AG10803 (cell line): ENCODE measurements at places on chromosomes 5 and 9.
A peak's percentile ranks its signal among the peaks of the same experiment; 100 is the strongest.

GRCh38 chr9:38195737-38196161, 126.7 kb upstream of the SHB start:
- no peak for DNase-seq

DNA sequence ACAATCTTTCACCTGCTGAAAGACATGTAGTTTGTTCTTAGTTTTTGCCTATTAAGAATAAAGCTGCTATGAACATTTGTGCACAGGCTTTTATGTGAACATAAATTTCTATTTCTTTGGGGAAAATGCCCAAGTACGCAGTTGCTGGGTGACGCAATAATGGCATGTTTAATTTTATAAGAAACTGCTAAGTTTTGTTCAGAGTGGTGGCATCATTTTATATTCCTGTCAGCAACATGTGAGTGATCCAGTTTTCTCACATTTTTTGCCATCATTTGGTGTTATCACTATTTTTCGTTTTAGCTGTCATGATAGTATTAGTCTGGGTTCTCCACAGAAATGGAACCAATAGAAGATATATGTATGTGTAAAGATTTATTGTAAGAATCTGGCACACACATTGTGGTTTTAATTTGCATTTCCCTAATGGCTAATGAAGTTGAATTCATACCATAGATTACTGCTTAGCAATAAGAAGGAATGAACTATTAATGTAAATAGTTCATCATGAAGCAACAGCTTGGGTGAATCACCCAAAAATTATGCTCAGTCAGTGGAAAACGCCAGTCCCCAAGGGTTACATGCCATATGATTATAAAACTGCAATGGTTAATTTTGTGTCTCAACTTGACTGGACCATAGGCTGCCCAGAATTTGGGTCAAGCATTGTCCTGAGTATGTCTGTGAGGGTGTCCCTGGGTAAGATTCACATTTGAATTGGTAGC, 358.6 kb downstream of the MSX2 start:
- no peak for DNase-seq

DNA sequence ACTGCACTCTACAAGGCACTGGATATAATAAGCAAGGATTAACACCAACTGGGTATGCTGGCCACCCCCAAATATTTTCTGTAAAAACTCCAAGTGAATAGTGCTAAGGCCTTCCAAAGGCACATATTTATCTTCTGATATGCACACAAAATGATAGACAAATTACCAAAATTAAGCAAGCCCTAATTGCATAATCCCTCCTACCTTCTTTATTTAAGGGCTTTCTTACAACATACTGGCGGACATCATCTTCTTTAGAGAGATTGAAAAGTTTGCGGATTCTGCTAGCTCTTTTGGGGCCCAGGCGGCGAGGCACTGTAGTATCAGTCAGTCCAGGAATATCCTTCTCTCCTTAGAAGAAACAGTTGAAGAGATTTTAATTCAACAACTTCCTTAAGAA, 1.9 kb downstream of the RPS6 start:
- peak; percentile 8 for DNase-seq

GRCh38 chr5:179373101-179373934, 28.1 kb upstream of the ADAMTS2 start:
- DNase-seq: no peak

DNA sequence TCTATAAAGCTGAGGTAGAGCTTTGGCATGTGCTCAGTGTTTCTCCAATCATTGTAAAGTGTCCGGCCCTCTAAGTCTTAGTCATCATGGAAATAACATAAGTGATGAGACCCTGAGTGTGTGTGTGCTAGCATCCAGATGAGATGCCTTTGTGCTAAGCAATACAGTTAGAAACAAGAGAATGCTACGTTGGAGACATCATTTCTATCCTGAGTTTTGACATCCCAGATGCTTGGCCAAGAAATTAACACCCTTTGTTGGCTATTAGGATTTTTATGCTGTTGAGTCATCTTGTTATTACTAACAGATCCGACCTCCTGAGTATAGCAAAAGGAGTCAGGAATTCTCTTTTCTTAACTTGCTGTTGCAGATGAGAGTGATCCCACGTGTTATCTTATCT, 508.0 kb downstream of the GADD45G start:
- DNase-seq: peak; percentile 80

DNA sequence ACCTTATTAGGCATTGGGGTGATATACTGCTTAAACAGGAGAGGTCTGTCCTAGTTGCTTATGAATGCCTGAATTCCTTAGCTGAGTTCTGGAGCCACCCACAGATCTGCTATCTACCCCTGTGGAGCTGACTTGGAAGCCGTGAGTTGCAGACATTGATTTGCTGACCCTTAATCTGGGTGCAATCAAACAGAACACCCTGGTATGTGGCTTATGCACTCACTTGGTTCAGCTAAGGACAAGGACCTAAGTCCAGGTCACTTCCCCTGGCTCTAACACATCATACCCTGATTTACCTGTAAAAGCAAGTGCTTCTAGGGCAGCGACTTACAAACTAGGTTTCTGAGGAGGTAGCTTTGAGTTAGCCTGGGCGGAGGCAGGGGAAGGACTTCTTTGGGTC, 41.6 kb upstream of the TLR4 start:
- no peak for DNase-seq

DNA sequence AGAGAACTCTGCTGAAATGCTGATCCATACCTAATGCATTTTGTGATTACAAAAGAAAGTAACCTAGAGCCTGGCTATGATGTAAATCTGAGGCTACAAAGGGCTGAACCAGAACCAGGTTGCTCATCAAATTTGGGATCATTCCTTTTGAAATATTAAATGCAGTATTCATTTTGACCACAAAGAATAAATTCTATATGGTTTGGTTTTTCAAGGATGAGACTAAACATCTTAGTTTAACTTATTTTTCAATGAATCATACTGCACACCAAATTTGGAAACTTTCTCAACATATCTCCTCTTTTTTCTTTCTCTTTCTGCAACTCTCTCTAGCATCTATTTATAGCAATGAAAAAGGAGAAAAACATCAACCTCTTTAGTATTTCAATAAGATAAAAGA, 46.5 kb downstream of the CEMIP2 start:
- DNase-seq: peak; percentile 12

GRCh38 chr5:143695244-143695864, 116.6 kb upstream of the HMHB1 start:
- no peak for DNase-seq

- peak; percentile 34 for DNase-seq
Observed at GRCh38 chr5:57411982-57412381, 70.6 kb downstream of the ACTBL2 start.

DNA sequence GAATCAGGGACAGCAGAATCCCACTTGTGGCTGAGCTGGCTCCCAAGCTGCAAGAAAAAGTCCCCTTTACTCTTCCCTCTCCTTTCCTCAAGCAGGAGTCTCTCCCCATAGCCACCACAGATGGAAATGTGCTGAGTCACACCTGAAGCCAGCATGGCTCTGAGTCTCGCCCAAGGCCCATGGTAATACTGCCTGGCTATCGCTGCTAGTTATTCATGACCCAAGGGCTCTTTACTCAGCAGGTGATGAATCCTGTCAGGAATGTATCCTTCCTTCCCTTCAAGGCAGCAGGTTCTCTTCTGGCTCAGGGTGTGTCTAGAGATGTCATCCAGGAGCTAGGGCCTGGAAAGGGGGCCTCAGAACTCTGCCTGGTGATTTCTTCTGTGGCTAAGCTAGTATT, 403.3 kb upstream of the PTPRD start:
- DNase-seq: no peak

GRCh38 chr5:17090839-17091238, 126.6 kb upstream of the BASP1 start:
- no peak for DNase-seq

DNA sequence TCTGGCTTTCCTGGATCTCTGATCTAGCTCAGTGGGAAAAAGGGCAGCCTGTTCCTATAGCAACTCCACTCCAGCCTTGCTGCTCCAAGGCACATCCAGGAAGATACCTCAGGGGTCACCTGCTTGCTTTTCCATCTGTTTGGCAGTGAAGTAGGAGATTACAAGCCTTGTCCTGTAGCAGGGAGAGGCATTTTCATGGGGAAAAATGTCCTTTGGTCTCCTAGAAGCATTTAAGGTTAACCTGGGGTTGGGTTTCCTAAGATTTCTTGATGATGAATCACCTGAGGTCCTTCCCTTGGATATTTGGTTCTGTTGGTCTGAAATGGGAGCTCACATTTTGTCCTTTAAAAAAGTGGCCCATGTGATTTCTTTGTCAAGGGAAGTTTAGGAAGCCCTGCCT, 1.5 kb upstream of the TMEM174 start:
- DNase-seq: no peak

- DNase-seq: peak; percentile 3
Observed at GRCh38 chr5:114391321-114391720, 29.5 kb downstream of the KCNN2 start.

GRCh38 chr5:57900381-57900944, 417.9 kb upstream of the ACTBL2 start:
- DNase-seq: no peak

DNA sequence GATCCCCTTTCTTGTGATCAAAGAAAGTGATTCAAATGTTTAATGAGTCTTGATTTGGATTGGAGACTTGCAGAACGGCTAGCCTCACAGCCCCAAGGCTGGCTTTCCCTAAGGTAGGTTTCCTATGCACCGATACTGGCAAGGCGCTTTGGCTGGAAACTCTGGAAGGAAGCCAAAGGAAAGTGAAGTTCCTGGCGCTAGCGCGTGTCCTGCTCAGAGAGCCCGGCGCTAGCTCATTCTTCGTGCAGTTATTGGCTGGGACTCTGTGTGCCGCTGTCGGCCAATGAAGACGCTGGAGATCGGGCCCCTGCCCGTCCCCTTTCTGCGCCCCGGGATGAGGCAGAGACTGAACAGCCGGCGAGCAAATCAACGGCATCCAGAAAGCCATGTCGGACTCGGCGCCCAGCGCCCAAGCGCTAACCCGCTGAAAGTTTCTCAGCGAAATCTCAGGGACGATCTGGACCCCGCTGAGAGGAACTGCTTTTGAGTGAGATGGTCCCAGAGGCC, at the start of gene PCDHGC3:
Gene PCDHGC3 (plus strand): TSS at position 342 of the 507 bp plus-strand sequence. CDS start 151 bp downstream, at position 493.
- DNase-seq: peak; percentile 95

GRCh38 chr9:130054820-130055219, 1.1 kb downstream of the GPR107 start:
- no peak for DNase-seq

GRCh38 chr5:40988746-40989510, 79.6 kb downstream of the C7 start:
- DNase-seq: no peak

DNA sequence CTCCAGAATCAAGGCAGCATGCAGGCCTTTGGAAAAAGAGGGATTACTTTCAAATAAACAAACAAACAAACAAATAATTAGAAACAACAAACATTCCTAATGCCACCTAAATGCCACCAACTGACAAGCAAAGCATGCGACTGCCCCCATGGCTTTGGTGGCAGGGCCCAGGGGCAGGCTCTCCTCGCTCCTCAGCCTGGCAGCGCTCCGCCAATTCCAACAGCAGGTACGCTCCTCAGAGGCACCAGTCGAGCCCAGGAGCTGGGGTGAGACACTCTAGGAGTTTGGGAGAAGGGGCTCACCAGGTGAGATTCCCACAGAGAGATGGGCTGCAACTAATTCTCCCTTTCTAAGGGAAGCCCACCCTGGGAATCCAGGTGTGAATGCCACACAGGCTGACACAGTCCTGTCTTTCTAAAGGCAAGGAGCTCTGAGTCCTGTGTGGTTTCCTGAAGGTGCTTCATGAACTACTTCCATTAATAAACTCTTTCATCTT, 27.8 kb downstream of the CSF2 start:
- no peak for DNase-seq

DNA sequence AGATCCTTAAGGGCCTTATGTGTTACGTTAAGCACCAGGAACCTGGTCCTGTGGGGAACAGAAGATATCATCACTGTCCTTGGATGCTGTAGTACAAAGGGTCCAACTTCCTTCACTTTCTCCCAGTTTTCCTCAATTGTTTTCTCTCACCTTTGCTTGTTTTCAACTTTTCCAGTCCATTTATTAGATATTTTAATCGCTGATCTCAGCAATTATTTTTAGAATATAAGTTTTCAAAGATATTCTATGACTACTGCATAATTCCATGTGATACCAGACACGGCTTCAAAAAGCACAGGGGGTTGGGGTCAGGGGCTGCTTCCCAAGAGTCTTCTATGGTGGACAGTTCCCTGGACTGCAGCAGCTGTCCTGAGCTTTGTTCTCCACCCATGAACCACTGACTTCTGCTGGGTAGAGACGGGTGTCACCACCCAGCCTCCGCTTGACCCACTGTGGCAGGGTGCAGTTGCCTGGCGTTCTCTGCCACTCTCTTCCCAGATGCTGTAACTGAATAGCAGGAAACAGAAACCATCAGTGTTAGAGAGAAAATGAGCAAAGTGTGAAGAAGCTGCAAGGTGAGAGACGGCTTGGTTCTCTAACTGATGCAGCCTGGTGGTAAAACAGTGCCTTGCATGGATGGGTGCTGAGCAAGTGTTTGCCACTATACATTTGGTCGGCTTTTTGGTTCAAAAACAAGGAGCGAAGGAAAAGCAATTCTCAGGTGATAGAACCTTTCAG, 383.0 kb downstream of the RAB3C start:
- no peak for DNase-seq

GRCh38 chr5:181070523-181070922, 30.5 kb downstream of the BTNL9 start:
- no peak for DNase-seq

- DNase-seq: no peak
Observed at GRCh38 chr9:130668659-130669058, 4.3 kb downstream of the PRDM12 start.

DNA sequence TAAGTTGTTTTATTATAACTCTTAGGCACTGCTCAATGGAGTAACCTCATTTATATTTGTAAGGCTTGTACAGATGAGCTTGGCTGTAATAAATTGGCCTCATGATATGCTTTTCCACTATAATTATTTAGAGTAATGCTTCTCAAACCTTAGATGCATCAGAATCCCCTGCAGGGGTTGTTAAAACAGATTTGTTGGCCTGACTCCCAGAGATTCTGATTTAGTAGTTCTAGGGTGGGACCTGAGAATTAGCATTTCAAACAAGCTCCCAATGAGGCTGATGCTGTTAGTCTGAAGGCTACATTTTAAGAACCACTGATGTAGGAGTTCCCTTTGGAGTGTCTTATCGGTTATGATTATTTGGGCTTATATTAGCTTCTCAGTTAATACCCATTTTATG, 38.2 kb upstream of the ARSB start:
- DNase-seq: no peak

DNA sequence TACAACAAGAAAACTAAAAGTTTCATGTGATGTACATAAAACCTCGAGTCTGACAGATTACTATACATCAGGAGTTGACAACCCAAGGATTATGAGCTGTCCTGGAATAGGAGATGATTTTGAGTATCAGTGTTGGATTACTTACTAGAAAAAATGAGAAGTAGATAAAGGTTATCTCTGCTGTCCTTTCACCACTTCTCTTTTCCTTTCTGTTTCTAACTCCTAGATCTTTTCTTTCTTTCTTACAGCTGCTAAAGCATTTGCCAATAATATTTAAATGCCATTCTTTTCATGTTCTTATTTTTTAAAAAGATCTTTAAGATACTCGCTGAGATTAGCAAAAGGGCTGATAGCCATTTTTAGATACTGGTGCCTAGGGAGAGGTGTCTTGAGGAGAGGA, 14.8 kb downstream of the RBM27 start:
- no peak for DNase-seq

- DNase-seq: no peak
Observed at GRCh38 chr5:76766746-76767145, 50.8 kb downstream of the F2R start.
